Sigmoid colon (tissue), 7 donors: ENCODE measurements at places on chromosomes 13 and 19. TPM values are rescaled to one million over a fixed set of nuclear protein-coding genes. Genes with fewer than 3 reads are reported as not detected.

C13orf46 gene
- 11.9 TPM for total RNA-seq

KLC3 gene
- total RNA-seq: not detected

LGALS14 gene
- not detected for total RNA-seq

NLRP11 gene
- not detected for total RNA-seq

TNFSF11 gene
- total RNA-seq: not detected

TMEM272 gene
- not detected for total RNA-seq
